ENCODE measurements at places on chromosomes 13 and 19.

DNA sequence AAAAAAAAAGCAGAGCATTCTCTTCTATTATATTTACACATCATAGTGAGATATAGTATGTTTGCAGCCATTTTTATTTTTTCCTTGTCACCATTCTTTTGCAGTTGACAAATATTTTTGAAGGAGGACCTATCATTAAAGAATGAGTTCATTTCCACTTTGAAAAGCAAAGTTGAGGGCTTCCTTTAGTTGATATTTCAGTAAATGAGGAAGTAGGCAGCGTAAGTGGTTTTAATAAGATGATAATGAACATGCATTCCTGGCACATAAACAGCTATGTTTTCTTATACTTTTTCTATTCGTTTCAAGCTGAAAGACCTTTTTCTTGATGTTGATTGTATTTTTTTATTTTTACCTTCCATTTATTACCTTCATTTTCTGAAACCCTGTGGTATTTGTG is 66.2 kb downstream of the ZMYM2 start:
- no peak for DNase-seq

- peak; percentile 54 for DNase-seq
Observed at GRCh38 chr19:46014941-46015686, 7.7 kb downstream of the PGLYRP1 start.

- DNase-seq = no peak
Observed at GRCh38 chr13:29474991-29475390, 120.5 kb downstream of the SLC7A1 start.

- DNase-seq = no peak
Observed at GRCh38 chr19:51572410-51572809, 1.3 kb downstream of the ZNF175 start.

- peak; percentile 98 for DNase-seq
Observed at GRCh38 chr19:17309198-17309964, at the start of gene DDA1. Gene DDA1 (plus strand): TSS chr19:17309563. CDS start chr19:17309655, 92 bp downstream.

DNA sequence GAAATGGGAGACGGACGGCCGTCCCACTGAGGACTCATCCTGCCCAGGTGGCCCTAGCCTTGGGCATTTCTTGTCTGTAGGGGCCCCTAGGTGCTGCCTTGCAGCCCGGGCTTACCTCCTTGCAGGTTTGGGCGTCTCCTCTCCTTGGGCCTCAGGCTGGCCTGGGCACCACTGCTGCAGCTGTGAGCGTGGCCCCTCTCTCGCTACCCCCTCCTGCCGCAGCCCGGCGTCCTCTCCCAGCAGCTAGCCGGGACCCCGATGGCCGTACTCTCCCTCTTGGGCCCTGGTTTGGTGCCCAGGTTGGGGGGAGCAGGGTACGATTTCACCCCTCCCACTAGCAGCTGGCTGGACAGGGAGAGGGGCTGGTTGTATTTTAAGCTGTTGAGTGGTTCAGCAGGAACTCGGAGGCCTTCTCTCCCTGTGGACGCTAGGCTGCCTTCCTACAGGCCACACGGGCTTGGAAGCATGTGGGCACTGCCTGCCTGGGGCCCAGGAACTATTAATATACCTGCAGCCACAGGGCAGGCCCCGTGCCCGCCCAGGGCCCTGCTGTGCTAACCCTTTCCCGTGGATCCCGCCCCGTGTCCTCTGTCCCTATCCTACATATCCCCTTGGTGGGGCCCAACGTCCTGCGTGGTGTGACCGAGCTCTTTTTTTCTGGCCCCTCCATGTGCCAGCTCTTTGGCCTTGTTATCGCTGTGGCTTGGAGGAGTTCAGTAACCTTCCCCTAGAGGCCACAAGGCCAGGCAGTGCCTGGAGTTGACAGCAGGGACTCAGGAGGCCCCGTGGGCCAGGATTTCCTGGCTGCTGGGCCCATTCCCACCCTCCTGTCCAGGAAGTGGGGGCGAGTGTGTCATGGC is 11.7 kb downstream of the NDUFB7 start:
- no peak for DNase-seq

GRCh38 chr13:34076943-34077703 is 259.2 kb downstream of the RFC3 start:
- no peak for DNase-seq

GRCh38 chr13:45704854-45705695 is 3.0 kb downstream of the CBY2 start:
- DNase-seq = no peak

GRCh38 chr19:41870401-41870873 is 6.6 kb upstream of the CD79A start:
- DNase-seq = no peak

Data from stimulated activated CD4-positive, alpha-beta T cell treated with anti-CD3 and anti-CD28 coated beads, Interleukin-1b, Interleukin-23, amount 100 ng/mL, for 1 hour (primary cell).